ENCODE measurements at places on chromosomes 6 and 20. TPM values are rescaled to one million over a fixed set of nuclear protein-coding genes. Genes with fewer than 3 reads are reported as not detected.

DNA sequence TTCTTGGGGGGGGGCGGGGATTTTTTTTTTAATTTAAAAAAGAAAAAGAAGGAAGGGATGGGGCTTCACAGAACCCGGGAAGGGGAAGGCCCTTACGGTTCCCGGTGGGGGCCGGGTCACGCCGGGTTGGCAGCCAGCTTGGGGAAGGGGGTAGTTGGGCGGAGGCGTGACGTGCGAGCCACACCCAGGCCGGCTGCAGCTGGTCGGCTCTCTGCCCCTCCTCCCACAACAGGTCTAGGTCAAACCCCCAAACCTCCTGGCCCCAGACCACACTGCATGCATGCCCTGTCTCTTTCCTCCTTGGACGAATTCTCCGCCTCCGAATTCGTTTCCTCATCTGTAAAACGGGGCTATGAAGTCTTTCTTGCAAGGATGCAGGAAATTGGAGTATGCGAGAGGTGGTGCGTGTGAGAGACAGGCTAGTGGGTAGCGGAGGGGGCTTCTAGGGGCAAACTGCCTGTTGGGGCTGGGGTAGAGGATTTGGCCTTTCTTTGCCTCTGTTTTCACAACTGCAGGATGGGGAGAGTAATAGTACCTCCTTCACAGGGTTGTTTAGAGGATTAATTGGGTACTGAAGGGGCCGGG, 828 bp downstream of the HCK start:
- peak; percentile 54 for DNase-seq

GRCh38 chr6:21438237-21438985, 155.1 kb upstream of the SOX4 start:
- DNase-seq = no peak

Gene BMP6
- total RNA-seq = 1.0 TPM

GRCh38 chr6:49833386-49833785, 32.9 kb downstream of the CRISP1 start:
- DNase-seq = no peak

GRCh38 chr6:37920667-37921066, 101.1 kb downstream of the ZFAND3 start:
- DNase-seq = no peak

Gene GGTLC1
- total RNA-seq = not detected

DNA sequence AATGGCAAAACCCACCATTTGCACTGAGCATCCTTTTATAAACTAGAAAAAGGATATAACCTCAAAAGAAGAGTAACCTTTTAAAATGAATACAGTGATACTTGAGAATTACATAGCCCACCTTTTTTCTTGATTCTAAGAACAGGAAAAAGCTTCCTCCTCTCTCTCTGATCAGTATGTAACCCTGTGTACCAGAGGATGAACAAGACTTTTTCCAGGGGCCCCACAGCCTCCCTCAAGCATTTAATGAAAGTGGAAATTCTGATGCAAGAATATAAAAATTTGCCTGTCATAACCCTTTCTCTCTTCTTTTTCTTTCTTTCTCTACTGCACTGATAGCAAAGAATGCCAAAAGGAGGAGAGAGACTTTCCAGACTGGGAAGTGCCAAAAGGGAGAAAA, 64.2 kb upstream of the BTN3A2 start:
- no peak for DNase-seq

DNA sequence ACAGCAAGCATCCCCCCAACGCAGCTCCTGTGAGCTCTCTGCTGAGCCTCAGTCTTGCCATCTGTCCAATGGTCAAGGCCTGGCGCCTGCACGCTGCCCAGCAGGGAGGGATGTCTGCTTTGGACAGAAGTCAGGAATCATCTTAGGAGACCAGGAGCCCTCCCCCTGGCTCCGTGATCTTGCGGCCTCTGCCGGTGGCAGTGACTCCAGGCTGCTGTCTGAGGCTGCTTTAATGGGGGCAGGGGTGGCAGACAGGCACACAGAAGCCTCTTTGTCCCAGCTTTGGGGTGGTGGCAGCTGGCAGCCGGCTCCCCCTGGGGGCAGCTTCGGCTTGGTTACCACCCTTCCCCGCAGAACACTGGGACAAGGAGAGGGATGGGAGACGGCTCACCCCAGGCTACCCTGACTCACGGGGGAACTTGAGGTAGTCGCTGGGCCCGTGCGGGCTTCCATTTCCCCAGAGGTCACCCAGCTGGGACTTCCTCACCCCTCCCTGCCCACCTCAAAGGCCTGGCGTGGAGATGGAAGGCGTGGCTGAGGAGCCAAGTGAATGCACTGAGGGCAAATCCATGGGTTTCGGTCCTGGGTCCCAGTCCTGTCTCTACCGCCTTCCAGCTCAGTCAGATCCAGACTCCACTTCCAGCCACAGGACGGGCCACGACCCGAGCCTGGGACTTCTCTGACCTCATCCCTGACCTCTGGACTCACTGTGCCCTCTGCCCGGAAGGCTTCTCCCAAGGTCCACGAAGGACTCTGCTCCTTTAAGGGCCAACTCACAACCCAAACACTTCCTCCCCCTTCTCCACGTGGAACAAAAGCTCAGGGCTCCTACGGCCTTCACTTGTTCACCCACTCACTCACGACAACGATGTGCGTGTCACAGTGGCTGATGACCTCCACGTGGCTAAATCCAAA, 14.8 kb downstream of the PEDS1 start:
- no peak for DNase-seq

Gene PDE10A
- total RNA-seq = 0.85 TPM

GRCh38 chr6:106197441-106197840, 111.3 kb downstream of the PRDM1 start:
- DNase-seq = no peak

Gene CDC25B
- 33.5 TPM for total RNA-seq

- no peak for DNase-seq
Observed at GRCh38 chr6:89992818-89993217, 98.5 kb downstream of the GJA10 start.

Gene COX4I2
- total RNA-seq = 0.67 TPM

DNA sequence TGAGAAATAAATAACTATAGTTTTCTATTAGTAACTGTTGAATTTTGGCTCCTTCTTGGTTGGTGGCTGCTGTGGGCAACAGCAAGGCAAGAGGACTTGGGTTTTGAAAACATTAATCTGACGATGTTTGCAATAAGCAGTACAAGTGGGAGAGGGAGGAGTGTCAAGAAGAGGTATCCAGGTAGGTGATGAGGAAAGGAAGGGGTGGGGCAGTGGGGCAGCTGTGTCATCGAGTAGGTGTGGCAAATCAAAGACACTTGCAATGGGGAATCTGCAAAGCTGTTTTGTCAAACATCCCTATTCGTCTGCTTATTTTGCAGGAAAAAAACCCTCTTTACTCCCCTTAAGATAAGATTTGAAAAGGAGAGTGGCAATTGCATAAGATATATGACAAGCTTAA, 171.9 kb upstream of the MAP3K7 start:
- no peak for DNase-seq

DNA sequence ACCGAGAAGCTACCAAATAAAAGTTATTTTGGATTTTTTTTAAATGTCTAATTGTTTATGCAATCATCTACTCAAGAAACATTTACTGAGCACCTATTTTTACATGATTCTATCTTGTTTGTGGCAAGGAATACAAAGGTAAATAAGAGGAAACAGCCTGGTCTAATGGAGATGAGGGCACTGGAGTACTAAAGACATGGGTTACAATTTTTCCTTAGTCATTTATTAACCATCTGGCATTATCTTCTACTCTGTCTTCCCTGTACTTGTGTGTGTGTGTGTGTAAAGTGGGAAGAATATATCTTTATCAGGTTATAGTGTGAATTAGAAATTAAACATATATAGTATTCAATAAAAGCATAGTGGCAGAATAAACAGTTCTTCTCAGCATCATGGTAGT, 455.5 kb upstream of the FLRT3 start:
- no peak for DNase-seq

Gene HINT3
- total RNA-seq = 25.7 TPM

Gene EFCAB8
- total RNA-seq = not detected

DNA sequence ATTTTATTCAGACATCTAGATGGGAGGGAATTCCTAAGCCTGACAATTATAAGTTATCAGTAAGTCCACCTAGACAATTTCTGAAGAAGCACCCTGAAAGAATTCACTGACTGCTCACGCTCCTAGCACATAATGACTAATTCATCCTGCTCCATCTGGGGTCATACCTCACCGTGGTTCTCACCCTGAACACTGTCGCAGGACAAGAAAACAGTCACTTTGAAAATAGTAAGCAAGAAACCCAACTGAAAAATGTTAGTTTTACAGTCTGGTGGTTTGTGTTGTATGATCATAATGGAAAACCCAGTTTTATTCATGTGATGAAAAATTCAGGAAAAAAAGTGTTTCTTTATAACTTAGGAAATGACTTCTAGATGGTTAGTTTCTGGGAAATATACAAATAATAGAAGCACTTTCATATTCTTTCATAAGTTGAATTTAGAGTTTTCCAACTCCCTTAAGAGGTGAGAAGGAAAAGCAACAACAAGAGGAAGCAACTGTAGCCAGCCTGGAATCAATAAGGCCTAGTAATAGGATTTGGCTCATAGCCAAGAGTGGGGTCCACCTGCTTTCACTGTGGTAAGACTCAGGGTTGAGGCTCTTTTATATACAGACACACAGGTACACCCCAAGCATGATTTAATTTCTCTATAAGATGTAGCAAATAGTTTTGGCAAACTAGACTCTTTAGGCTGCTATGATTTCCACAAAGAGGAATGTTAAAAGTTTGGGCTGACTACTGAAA, 94.1 kb downstream of the HIVEP2 start:
- DNase-seq = no peak

GRCh38 chr6:139990026-139990686, 615.7 kb upstream of the CITED2 start:
- no peak for DNase-seq

DNA sequence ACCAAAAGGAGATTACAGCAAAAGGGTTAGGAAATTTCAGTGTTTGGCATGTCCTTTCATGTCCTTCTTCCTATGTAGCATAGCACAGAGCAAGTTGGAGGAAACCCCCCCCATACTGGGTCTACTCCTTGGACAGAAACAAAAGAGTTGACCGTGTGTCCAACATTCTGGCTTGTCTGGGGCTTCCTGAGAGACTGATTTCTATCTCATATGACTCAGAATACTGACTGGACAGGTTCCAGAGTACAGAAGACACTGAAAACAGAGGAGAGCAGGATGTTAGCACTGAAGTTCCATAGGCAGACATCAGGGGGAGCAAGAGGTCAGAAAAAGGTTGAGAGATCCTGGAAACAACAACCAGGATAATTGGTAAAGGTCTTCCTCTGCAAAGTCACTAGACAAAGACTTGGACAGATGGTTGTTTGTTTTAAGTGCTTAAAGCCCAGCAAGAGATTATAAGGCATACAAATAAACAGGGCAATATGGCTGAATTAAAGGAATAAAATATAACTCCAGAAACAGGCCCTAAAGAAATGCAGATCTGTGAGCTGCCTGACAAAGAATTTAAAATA, 48.4 kb downstream of the USP49 start:
- DNase-seq = peak; percentile 57

Gene NINL
- total RNA-seq = 5.0 TPM
